ENCODE measurements at places on chromosomes 5 and 9.

DNA sequence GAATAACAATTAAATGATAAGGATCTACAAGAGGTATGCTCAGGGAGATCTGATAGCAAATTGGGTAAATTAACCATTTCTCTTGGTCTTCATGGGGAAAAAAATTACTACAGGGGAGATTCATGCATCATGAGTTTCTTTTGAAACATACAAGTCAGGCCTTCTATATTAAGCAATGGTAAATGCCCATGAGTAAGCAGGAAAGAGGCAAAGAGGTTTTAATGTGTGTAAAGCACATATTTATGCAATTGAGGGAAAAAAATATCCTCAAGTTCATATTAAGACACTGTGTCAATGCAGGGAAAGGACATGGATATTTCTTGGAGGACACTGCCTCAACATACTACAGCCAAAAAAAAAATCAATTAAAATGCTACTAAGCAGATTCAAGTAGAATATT is 73.4 kb upstream of the NR4A3 start:
- peak; percentile 58 for DNase-seq

DNA sequence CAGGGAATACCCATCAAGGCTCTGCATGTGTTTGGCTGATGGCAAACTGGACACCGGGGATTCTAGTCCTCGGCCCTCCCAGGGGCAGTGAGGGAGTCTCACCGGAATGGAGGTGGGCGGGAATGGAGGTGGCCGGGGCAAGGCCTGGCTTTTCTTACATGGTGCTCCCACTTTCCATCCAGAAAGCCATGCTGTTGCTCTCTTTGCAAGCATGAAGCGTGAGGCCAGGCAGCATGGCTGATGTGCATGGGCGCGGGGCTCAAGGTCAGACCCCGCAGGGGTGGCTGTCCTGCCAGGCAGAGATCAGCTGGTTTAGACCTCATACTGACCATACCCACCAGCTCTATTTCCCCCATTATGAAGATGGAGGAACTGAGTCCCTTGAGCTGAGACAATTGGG is 108.0 kb upstream of the PHYKPL start:
- DNase-seq: no peak

DNA sequence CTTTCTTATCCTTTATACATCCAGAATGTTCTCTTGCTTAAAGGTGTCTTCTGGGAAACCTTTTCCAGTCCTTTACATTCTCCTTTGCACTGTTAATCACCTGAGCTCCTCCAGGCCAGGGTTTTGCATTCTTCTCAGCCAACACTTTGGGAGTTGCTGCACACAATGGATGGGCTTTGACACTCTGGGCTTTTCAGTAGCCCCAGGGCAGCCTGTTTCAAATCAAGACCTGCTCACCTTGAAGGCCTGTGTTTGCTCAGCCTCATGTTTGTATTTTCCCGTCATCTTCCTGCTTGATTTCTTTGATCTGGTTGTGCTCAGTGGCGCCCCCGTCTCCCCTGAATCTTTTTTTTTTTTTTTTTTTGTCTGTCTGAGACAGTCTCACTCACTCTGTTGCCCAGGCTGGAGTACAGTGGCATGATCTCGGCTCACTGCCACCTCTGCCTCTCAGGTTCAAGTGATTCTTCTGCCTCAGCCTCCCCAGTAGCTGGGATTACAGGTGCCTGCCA is 41.0 kb downstream of the DMRT1 start:
- DNase-seq: no peak

DNA sequence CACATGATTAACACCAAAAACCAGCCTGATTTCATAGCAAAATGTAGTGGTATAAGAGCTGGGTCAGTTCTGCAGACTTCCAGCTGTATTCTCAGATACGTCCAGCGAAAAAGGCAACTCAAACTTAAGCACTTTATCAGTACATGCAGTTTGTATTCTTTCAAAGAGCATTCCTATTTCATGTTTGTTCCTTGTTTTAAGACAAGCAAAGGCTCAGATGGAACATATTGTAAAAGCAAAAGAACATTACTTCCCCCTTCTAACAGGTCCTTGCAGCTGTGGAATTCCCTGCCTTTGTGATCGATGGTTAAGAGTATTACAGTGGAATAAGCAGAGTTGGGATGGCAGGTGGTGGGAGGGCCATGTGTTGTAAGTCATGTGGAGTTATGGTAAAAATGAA is 86.3 kb upstream of the GRHPR start:
- DNase-seq: no peak

GRCh38 chr9:104074876-104075275 is 19.2 kb upstream of the SMC2 start:
- DNase-seq: peak; percentile 83

DNA sequence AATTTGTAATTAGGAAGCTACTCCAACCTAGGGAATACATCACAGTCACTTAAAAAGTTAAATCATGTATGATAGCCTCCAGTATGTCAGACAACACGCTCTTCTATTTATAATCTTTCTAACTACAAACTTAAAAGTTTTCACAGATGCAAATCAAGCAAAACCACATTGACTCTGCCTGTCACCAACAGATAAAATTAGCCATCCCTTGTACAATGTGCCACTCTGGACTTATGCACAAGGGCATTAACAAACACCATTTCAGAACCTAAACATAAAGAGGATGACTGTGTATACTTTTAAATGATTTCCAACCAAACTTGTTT is 14.7 kb downstream of the ERP44 start:
- DNase-seq: no peak

GRCh38 chr5:60014331-60014730 is 120.8 kb upstream of the PDE4D start:
- peak; percentile 15 for DNase-seq

Measured in adipocyte (in vitro differentiated cells).